Psoas muscle (tissue), 8 donors: ENCODE measurements at places on chromosomes 1 and 21.
A peak's percentile ranks its signal among the peaks of the same experiment; 100 is the strongest.

GRCh38 chr1:203536575-203536974 is 42.6 kb downstream of the OPTC start:
- DNase-seq: no peak

DNA sequence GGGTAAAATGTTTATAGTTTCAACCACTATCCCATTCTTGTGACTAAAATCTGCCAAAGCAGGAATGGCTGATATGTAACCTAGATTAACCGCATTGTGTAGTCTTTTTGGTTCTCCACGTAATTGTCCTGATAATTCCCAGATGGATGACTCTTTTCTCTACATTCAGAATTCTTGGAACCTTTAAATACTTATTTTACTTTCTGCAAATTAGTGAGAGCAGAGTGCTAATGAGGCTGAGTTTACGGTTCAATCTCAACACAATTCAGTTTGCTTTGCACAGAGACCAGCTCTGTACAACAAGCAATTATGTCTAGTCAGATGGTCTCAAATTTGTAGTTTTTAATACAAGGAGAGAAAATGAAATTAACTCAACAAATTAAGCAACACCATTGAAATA is 9.1 kb downstream of the CRB1 start:
- DNase-seq: no peak

DNA sequence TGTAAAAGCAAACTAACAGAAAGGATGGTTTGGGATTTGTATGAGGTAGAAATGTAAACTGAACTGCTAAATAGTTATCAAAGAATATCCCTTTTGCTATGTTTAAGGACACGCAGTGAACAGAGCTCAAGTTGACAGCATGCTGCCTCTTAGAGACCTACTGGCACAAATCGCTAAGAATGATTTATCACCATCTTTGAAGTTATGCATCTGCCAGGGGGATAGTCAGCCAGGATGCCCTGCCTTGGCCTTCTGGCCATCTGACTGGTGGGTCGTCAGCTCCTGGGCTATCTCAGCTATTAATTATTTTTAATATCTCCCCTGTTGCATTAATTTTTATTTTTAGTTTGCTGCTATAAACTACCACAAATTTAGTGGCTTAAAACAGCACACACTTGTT is 334.8 kb upstream of the KAZN start:
- no peak for DNase-seq

DNA sequence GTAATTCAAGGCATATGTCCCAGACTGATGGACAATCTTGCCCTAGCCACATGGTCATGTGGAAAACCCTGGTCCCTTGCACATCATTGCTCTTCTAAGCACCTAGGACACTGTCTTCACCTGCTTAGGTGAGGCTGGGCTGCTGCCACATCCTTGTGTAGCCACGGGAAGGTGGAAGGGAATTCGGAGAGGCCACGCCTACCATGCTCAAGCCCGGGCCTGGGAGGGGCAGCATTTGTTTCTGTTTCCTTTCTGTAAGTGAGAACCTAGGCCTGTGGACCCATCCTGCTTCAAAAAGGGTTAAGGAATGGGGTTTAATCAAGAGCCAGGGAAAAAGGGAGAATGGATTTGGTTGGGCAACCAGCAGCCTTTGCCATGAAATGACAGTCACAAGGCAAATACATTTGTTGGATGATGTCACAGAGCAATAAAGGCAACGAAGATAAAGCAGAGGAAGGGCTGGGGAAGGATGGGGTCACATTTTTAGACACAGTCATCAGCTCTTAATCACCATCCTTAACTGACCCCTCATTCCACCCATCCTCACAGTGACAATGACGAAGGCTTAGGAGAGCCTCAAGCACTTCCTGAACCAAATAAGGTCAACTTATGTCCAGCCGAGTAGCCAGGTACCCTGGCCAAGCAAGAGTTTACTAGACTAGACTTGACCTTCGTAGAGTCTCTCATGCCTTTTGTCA is 10.1 kb upstream of the LRRC38 start:
- DNase-seq: no peak

DNA sequence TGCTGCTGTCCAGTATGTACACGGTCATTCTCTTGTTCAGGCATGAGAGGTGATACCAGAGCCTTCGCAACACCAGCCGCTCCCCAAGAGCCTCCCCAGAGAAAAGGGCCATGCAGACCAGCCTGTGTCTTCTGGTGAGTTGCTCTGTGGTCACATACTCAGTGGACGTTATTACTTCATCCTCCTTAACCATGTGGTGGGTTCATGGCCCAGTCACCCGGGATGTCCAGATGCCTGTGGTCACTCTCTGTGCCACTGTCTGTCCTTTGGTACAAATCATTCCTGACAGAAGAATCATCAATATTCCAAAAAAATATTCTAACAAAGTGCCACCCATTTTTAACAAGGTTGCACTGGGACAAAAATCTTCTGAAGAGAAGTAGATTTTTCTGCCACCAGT is 8.8 kb upstream of the ZNF124 start:
- DNase-seq: no peak

DNA sequence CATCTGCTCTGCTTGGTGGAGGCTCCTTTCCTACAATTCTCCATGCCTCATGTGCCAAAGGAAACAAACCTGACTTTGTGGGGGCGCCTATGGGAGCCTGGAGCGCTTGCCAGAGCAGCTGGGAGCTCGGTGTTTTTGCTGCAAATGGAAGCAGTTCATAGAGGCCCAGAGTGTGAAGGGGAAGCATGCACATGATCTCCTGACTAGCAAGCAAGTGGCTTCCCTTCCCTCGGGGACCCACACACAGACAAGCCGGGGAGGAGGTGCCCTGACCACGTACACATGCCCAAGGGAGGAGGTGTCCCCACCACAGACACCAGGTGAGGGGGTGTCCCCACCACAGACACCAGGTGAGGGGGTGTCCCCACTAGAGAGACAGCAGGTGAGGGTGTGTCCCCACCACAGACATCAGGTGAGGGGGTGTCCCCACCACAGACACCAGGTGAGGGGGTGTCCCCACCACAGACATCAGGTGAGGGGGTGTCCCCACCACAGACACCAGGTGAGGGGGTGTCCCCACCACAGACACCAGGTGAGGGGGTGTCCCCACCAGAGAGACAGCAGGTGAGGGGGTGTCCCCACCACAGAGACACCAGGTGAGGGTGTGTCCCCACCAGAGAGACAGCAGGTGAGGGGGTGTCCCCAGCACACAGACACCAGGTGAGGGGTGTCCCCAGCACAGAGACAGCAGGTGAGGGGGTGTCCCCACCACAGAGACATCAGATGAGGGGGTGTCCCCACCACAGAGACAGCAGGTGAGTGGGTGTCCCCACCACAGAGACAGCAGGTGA is 106.8 kb downstream of the CRYAA start:
- peak; percentile 5 for DNase-seq

GRCh38 chr21:44785620-44786335 is 15.8 kb downstream of the UBE2G2 start:
- DNase-seq: no peak

DNA sequence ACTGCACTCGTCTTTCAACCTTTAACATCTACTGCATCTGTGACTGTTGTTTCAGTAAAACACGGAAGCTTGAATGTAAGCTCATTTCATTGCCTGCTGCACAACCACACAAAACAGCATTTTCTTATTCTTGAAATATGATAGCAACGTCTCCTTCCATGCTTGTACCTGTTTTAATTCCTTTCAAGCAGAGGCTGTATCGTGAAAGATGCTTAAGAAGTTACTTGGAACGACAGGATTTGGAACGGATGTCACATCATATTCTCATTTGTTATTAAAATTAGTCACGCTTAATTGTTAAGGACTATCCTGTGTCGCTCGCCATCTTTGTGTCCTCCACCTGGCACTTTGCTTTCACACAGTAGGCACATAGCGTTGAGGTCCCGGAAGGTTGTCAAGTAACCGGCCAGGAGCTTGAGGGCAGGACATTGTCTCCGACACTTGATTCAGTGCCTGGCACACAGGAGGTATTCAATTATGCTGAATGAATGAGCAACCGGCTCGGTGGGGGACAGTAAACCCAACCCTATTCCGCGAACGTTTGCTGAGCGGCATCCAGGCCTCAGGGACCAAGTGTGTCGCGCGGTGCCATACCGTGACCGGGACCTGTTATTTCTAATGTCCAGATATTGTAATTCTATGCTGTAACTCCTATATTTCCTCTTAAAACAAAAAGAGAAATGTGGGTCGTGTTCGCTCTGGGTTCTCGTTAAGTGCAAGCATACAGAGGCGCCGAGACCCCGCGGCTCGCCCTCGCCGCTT is 499 bp upstream of the SH3GLB1 start:
- DNase-seq: no peak

- DNase-seq: no peak
Measured at GRCh38 chr1:152759453-152760173, 1.8 kb downstream of the KPRP start.

GRCh38 chr1:31764312-31765040 is at the start of gene ADGRB2:
Gene ADGRB2, minus strand, starts transcription at chr1:31764340. Its CDS starts 7,119 bp downstream, at chr1:31757221.
- no peak for DNase-seq

DNA sequence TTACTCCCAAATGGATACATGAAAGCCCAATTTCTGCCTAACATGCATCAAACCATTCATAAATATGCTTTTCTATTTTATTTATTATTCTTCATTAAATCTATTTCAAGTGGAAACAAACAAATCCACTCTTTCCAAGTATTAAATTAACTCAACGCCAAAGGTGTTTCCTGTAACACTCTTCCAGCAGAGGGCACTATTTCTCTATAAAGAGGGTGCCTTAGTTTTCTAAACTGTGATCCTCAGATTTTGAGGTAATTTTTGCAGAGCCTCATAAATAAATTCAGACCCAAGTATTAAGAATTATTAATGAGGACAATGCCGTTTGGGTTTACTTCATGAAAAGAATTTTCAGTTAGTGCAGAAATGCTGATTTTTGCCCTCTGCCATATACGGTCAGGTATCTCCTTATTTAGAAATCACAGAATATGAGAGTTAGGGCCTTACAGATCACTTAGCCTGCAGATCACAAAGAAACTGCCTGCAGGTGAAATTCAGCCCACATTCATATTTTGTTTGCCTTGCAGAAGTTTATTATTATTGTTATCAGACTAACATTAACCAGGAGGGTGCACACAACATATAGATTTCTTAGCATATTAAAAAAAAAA is 40.1 kb upstream of the MYSM1 start:
- DNase-seq: no peak

- DNase-seq: no peak
Measured at GRCh38 chr1:178060789-178061556, 32.9 kb upstream of the RASAL2 start.

- DNase-seq: no peak
Measured at GRCh38 chr1:195097316-195097715, 1510.9 kb downstream of the KCNT2 start.

DNA sequence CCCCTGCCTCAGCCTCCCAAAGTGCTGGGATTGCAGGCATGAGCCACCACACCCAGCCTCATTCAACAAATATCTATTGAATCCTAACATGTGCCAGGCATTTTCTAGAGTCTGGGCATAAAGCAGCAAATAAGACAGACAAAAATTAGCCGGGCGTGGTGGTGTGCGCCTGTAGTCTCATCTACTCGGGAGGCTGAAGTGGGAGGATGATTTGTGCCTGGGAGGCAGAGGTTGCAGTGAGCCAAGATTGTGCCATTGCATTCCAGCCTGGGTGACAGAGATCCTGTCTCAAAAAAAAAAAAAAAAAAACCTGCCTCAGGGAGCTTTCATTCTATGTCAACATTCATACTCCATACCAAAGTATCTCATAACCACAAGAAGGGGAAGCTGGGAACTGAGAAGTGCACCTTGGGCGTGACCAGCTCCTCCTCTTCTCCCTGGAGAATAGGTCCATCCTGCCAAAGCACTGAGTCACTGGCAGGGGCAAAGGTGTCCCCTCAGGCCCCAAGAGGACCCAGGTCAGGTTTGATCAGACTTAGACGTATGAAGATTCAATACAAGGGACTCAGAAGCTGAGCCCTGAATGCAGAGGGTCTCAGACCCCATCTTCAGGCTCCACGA is 36.8 kb upstream of the PPP1R15B start:
- DNase-seq: no peak

GRCh38 chr1:90854397-90854924 is 137.4 kb upstream of the BARHL2 start:
- no peak for DNase-seq

DNA sequence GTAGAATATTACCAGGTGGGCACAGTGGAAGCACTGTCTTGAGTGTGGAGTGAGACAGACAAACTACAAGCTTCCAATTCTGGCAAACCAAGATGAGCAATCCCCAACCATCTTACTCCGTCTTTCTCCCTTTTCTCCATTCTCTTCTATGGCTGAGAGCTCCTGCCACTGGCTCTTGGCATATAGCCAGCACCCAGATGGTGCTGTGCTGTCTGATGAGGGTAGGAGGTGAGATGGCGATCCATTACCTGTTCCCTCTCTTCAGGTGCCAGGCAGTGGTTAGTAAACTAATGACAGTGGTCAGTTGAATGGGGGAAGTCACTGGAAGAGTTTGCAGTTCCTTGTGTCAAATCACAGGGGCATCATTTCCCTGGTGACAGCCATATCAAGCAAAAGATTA is 108.4 kb downstream of the FNBP1L start:
- DNase-seq: no peak

DNA sequence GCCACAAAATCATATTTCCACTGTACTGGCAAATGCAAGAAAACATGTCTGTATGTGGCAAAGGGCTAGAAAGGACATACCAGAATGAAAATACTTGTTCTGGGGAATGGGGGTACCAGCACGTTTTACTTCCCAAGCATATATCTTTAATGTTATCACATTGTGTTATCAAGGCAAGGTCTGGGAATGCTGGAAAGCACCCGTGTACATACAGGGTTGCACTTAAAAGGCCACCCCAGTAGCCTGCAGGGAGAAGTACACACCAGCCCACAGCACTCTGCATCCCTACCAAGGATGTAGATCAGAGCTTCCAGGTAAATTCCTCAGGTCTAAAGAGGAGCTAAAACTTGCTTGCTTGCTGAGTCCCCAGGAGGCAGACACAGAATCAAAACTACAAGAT is 381.8 kb downstream of the RRAGC start:
- DNase-seq: no peak

- no peak for DNase-seq
Measured at GRCh38 chr1:86887479-86888162, 26.3 kb downstream of the SELENOF start.

- DNase-seq: peak; percentile 55
Measured at GRCh38 chr1:218164930-218165700, 120.0 kb upstream of the RRP15 start.

GRCh38 chr21:15761507-15762100 is 31.8 kb downstream of the USP25 start:
- no peak for DNase-seq

- DNase-seq: no peak
Measured at GRCh38 chr1:85311818-85312217, 35.4 kb upstream of the BCL10 start.

- DNase-seq: peak; percentile 36
Measured at GRCh38 chr1:35808450-35809113, 766 bp downstream of the AGO4 start.

DNA sequence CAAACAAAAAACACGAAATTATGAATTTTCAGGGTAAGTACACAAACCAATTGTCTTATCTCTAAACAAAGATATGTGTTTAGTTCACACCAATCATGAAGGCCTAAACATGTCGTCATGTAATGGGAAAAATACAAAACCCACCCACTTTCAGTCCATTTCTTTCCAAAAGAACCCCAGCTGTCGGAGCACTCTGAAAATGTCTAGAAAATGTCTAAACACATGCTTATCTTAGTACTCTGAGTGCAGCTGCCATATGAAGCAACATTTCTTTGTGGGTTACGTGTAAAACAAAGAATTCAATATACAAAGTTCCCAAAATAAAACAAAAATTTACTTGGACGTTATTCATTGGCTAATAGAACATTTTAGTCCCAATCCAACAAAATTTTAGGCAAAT is 22.7 kb downstream of the SERBP1 start:
- DNase-seq: no peak
